ENCODE measurements at places on chromosomes 1 and 21.

GRCh38 chr1:154934358-154934948 is 2.1 kb downstream of the PMVK start:
- no peak for DNase-seq

- DNase-seq, result no peak
Observed at GRCh38 chr1:232180779-232181136, 449.2 kb downstream of the SIPA1L2 start.

DNA sequence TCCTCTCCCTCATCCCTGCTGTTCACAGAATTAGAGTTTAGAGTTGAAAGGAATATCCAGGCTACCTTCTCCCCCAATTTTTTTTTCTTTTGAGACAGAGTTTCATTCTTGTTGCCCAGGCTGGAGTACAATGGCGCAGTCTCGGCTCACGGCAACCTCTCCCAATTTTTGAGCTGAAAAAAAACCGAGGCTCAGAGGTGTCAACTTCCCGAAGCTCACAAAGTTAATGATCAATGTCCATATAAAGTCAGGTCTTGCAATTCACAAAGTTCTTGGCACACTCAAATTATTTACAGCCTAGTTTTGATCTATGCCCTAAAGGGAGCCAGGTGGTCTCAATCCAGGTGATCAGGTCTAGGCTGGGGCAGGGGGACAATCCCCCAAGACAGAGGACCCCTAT is 797 bp upstream of the LEFTY1 start:
- DNase-seq, result no peak

DNA sequence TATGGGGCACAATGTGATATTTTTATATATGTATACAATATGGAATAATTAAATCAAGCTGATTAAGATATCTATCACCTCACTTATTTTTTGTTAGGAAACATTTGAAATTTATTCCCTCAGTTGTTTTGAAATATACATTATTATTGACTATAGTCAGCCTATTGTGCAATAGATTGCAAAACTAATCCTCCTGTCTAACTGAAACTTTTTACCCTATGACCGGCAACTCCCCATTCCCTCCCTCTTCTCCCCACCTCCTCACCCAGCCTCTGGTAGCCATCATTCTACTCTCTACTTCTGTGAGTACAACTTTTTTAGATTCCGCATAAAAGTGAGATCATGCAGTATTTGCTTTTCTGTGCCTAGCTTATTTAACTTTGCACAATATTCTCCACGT is 117.7 kb upstream of the SGIP1 start:
- no peak for DNase-seq

DNA sequence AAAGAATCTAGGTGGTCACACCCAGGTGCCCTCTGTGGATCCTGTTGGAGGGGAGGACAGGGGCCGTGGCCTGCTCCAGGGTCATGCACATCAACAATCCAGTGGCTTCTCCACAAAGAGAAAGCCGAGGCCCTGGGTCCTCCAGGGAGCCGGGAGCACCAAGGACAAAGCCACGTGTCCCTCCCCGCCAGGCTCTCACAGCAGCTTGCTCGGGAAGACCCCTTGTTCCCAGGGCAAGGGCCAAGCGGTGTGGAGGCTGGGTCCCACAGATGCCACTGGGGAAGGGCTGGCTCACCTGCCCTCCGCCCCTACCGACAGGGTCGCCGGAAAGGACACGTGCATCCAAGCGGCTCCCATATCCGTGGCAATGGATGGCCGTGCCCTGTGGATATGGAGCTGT is 192.9 kb upstream of the VAMP3 start:
- DNase-seq, result no peak

All from DMS 273 treated with DMSO at 0.1 percent for 48 hours (cell line).